ENCODE measurements at places on chromosomes 4 and X. TPM values are rescaled to one million over a fixed set of nuclear protein-coding genes. Genes with fewer than 3 reads are reported as not detected.

- no peak for DNase-seq
Measured at GRCh38 chr4:127211650-127212560, 420.9 kb upstream of the INTU start.

- DNase-seq = no peak
- H3K36me3 ChIP-seq = no peaks in the 10 kb centered on the region
- H3K27ac ChIP-seq = no peak overlapping the region
- no peak overlapping the region for H3K4me3 ChIP-seq
- no peaks in the 10 kb centered on the region for H3K27me3 ChIP-seq
- no peaks in the 10 kb centered on the region for H3K4me1 ChIP-seq
Measured at GRCh38 chr4:104279744-104280143, 214.9 kb downstream of the CXXC4 start.

DNA sequence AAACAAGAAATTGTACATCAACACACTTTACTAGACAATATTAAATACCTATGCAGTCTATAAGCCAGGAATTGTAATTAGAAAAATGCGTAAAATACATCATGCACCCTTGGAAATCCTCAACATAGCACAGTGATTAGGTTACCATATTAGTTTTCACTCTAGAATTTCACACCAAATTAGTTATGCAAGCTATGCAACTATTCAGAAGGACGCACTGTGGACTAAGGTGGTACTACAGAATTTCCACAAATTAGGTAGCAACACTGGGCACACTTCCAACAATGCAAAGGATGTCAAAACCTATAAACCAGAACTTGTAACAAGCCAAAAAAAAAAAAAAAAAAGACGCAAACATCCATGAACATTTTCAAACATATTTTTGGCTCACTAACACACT, 71.1 kb upstream of the ZCCHC13 start:
- H3K27ac ChIP-seq = no peak overlapping the region
- no peak for DNase-seq
- H3K36me3 ChIP-seq = peaks cover under 1% of the 10 kb centered on the region
- H3K4me1 ChIP-seq = no peaks in the 10 kb centered on the region

- H3K4me1 ChIP-seq = no peaks in the 10 kb centered on the region
- peak; percentile 69 for DNase-seq
- no peak overlapping the region for H3K4me3 ChIP-seq
Measured at GRCh38 chr4:6335040-6335590, 65.5 kb downstream of the WFS1 start.

DNA sequence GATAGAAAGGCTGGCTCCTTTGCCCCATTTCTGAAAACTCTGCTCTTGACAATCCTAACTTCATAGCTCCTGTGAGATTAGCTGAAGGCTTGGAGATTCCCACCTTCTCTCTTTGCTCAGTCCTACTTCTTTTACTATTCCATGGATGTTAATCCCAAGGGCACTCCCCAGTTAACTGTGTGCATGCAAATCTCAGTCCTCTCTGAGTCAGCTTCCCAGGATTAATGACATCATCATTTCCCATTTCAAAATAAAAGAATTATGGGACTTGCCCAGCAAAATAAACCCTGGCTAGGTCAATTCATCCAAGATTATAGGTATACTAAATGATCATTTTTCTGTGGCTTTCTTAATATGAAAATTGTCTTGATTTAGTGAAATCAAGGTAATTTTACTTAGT, 328.6 kb upstream of the NR3C2 start:
- DNase-seq = no peak
- H3K27me3 ChIP-seq = no peaks in the 10 kb centered on the region
- H3K36me3 ChIP-seq = no peaks in the 10 kb centered on the region
- H3K27ac ChIP-seq = no peak overlapping the region
- no peaks in the 10 kb centered on the region for H3K4me1 ChIP-seq

DNA sequence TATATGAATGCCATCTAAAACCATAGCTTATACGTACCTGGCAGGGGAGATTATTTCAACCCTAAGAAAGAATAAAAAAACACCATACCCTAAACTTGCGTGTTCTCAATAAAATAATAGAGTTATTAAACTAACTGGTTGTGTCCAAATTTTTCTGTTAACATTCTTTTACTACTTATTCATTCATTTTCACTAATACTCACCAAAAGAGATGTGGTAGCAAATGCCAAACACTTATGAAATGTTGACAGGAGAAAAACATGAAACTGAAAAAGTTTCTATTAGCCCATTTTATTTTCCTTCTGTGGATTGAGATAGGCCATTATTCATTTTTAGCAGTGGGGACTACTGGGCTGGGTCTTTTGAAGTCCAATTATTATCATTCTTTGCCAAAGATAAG, 102.0 kb downstream of the TSPAN5 start:
- no peaks in the 10 kb centered on the region for H3K27me3 ChIP-seq
- peak; percentile 57 for DNase-seq
- no peak overlapping the region for H3K4me3 ChIP-seq

DNA sequence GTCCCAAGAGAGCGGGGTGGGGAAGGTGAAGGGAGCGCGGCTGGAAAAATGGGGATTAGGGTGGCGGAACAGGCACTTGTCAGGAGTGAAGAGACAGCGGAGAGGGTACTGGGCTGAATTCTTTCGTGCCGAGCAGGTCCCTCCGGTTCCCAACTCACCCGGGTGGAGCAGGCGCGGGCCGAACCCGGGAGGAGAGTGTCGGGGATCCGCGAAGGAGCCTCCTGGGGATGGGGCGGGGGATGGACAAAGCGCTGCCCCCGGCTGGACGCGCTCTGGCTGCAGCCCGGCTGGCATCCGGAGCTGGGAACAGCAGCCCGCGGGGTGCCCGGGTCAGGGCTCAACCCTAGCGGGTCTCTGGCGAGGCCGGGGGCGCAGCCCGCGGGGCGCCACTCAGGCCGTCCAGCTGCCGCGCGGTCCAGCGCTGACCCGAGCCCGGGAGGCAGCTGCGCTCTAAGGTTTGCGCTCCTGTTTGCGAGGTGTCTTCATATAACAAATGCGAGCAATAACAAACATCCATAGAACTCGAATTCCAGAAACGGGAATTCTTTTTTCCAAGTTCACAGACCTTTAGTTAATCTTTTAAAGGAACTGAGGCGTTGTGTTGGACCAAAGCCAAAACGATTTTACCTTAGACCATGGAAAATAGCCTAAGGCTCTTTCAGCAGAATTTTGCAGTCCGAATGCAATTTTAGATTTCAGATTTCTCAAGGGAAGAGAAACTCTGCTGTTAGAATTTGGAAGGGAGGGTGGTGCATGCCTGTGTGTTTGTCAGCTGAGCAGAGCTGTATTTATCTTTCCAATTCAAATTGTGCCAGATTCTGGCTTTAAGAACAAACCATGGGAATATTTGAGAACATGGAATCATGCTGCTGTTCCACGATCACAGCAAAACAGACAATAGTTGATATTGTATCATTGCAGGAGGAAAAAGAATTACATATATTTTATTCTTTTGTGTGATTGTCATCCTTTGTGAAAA, 744 bp downstream of the NPY5R start:
- H3K27me3 ChIP-seq = peaks cover 28% of the 10 kb centered on the region
- H3K4me1 ChIP-seq = no peaks in the 10 kb centered on the region
- H3K27ac ChIP-seq = no peak overlapping the region
- H3K36me3 ChIP-seq = no peaks in the 10 kb centered on the region

GRCh38 chr4:128853741-128854140, 44.2 kb downstream of the JADE1 start:
- peaks cover 21% of the 10 kb centered on the region for H3K4me1 ChIP-seq
- no peak for DNase-seq
- no peaks in the 10 kb centered on the region for H3K27me3 ChIP-seq
- H3K36me3 ChIP-seq = peaks cover 79% of the 10 kb centered on the region

VEGFC gene
- 56.9 TPM for total RNA-seq

MAGEA8 gene
- total RNA-seq = not detected

TMEM154 gene
- total RNA-seq = 2.9 TPM

TSC22D3 gene
- total RNA-seq = 57.2 TPM

AKAP14 gene
- total RNA-seq = not detected

Data from osteoblast (primary cell).